Fibroblast of skin of right quadriceps (primary cell): ENCODE measurements at places on chromosomes 12 and 14.
A peak's percentile ranks its signal among the peaks of the same experiment; 100 is the strongest.

- DNase-seq: no peak
These were observed 23.4 kb downstream of the CGRRF1 start for GRCh38 chr14:54533100-54533499.

DNA sequence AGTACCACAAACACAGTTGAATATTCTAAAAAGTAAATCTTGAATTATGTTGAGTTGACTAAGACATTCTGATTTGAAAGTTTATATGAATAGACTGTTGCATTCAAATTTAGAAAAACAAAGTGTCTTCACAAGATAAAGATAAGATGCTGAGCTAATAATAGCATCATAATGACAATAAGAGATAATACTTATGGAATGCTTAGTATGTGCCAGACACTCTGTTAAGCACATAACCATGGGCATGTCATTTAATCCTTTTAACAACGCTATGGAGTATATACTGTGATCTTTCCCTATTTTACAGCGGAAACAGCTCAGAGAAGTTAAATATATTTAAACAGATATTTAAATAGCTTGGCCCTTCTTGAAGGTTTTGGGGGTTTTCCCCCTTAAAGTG lies 163.4 kb downstream of the SRGAP1 start:
- DNase-seq: peak; percentile 42

- DNase-seq: no peak
These were observed 1.8 kb upstream of the ZNF839 start for GRCh38 chr14:102317564-102318248.

DNA sequence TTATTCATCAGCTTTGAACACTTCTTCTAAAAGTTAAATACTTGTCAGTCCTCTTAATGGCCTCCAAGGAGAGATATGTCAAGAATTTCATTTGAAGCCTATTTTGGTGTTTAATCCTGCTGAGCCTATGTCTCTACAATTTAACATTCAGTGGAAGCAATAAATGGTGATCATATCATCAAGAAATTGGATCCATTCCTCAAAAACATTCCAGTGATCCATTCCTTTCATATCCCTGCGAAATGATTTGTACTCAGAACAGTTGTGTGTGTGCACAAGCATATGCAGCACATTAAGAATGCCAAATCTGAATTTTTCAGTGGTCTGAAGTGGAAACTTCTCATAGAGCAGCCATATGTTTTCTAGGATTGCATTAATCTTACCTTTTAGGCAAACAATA lies 373.7 kb upstream of the SYT1 start:
- peak; percentile 39 for DNase-seq

GRCh38 chr12:52612431-52613383 lies 5.7 kb downstream of the KRT73 start:
- no peak for DNase-seq

GRCh38 chr14:92439537-92440344 lies 73.8 kb upstream of the RIN3 start:
- DNase-seq: no peak

GRCh38 chr14:100772607-100773165 lies 46.0 kb downstream of the DLK1 start:
- no peak for DNase-seq

GRCh38 chr12:89359615-89360014 lies 7.3 kb upstream of the DUSP6 start:
- no peak for DNase-seq

DNA sequence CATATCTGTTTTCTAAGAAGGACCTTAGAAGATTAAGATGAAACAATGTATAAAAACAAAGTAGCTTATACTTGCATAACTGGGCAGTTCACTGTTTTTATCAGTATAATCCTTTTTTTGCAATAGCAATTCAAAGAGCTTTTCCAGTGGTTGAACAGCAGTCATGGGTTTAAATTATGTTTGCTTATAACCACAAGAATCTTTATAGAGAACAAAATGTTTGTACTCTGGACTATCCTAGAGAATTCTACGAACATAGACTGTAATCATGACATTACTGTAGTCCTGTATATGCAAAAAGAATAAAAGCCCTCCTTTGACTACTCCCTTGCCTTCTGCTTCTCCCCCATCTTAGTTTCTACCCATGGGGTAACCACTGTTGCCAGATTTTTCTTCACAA lies 5.7 kb downstream of the FAM177A1 start:
- no peak for DNase-seq

DNA sequence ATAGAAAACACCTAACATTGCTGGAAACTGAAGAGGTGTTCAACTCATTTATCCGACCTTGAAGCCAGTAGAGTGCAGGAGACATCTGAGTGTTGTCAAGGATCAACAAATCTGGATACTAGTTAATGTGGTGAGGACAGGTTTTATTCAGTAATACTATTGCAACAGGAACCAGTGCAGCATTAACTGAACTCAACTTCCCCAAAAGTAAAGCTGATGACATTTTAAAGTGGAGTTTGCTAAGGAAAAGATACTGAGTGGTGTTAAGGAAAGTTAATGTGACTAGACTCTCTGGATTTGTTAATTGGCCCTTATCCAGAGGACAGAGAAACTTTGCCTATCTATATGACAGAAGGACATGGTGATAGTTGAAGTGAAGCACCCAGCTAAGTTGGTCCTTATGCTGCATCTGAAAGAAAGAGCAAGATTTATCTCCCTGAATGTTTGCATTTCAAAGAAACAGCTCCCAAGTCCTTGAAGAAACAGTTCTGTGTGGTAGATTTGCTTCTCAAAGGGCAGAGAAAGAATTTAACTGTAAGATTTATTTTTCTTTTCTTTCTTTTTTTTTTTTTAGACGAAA lies 1.2 kb upstream of the CLEC7A start:
- no peak for DNase-seq

DNA sequence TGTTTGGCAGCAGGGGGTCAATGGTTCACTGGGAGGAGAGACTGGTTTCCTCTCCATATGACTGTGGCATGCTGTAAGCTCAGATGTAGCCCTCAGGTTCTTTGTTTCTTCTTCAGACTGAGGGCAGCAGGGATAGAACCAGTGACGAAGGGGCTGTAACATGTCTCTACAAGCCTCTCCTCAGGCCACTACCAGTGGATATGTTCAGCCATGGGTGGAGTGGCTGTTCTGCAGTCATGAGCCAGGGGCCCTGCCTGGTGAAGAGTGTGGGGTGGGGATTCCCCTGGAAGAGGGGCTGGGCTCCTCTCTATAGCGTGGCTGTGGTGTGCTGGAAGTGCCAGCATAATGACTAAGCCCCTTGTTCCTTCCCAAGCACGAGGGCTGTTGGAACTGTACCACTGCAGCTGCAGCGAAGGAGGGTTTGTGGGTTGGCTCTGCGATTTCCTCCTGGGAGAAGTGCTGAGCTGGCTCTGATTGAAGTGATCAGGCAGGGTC lies 55.8 kb downstream of the CMAS start:
- DNase-seq: peak; percentile 83

DNA sequence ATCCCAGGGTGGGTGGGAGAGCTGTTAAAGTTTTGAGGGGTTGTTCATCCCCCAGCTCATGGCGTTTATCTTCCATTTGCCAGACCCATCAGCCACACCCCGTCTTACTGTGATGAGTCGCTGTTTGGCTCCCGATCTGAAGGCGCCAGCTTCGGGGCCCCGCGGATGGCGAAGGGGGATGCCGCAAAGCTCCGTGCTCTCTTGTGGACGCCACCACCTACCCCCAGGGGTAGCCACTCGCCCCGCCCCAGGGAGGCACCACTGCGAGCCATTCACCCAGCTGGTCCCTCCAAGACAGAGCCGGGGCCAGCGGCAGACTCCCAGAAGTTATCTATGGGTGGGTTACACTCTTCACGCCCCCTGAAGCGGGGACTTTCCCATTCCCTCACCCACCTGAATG lies 5.7 kb downstream of the RITA1 start:
- no peak for DNase-seq

GRCh38 chr12:85725991-85726390 lies 110.2 kb downstream of the RASSF9 start:
- DNase-seq: peak; percentile 15

DNA sequence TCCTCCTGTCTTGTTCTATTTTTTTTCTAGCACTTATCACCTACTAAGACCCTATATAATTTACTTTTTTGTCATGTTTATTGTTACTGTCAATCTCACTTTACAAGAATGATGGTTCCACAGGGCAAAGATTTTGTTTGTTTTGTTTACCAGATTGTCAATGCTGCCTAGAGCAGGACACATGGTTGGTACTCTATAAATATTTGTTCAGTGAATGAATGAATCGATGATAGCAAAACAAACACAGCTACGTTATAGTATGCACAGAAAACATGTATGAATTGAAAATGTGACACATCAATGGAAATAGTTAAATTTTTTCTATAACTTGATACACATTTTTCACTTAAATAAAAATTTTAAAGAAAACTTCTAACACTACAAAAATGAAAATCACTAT lies 67.1 kb upstream of the KRR1 start:
- no peak for DNase-seq

- peak; percentile 10 for DNase-seq
These were observed 84.3 kb downstream of the ETNK1 start for GRCh38 chr12:22709292-22709691.

GRCh38 chr14:20618271-20618749 lies 23.2 kb downstream of the OR6S1 start:
- no peak for DNase-seq

DNA sequence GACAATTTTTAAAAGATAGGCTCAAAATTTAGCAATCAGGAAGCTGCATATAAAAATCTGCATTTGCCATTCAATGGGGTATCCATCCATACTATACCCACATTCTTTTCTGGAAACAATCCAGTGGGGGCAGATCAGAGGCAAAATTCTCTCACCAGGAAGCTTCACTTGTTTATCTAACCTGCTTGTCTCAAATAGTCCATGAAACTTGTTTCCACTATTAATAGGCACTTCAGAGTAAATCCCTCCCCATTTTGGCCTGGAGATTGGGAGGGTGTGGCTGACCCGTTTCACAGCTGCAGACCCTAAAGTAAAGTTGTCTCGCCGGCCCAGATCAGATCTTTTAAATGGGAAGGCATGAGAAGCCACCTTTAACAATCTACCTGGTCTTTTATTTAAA lies 139.4 kb upstream of the CPNE8 start:
- DNase-seq: no peak

DNA sequence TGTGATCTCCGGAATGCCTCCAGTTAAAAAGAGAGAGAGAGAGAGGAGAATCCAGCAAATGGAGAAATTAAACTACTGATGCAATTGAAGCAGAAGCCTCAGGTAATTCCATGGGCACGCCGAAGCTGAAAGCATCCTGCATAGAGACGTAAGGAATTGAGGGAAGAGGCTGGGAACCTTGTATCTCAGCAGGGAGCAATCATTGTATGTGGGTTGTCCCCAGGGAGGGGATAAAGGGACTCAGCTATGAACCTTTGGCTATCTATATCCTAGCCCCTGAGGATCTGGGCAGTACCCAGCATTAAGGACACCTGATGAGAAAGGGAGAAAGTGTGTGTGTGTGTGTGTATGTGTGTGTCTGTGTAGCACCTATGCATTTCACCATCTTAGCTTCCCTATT lies 95.8 kb upstream of the ATXN7L3B start:
- DNase-seq: no peak
